ENCODE measurements at places on chromosomes 7 and 10. TPM values are rescaled to one million over a fixed set of nuclear protein-coding genes. Genes with fewer than 3 reads are reported as not detected.

SLC29A4 gene
- 1.8 TPM for total RNA-seq

ITPRID1 gene
- total RNA-seq = not detected

OR2A7 gene
- total RNA-seq = 0.33 TPM

MMP21 gene
- total RNA-seq = not detected

LBX1 gene
- not detected for total RNA-seq

LRRC61 gene
- total RNA-seq = 14.0 TPM

SPAM1 gene
- total RNA-seq = not detected

DNA sequence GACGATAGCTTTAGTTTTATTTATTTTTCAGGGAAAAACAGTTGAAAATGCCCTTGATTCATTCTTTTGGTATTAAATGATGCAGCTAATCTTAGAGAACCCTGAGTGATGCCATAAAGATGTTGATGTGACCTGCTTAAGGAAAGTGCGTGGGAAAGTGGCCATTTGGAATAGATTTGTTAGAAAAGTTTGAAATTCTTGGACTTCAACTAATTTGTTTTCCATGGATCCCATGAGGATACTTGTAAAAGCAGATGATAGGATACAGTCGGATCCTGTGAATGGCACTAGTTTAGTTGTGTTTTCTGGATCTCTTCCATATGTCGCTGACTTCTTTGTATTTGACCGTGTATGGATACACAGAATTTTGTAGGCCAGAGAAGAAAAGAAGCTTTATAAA lies 69.0 kb downstream of the SEPTIN7 start:
- DNase-seq = no peak
- H3K4me1 ChIP-seq = no peaks in the 10 kb centered on the region
- H3K4me3 ChIP-seq = no peak overlapping the region
- H3K27me3 ChIP-seq = no peaks in the 10 kb centered on the region
- no peak overlapping the region for H3K27ac ChIP-seq

DNA sequence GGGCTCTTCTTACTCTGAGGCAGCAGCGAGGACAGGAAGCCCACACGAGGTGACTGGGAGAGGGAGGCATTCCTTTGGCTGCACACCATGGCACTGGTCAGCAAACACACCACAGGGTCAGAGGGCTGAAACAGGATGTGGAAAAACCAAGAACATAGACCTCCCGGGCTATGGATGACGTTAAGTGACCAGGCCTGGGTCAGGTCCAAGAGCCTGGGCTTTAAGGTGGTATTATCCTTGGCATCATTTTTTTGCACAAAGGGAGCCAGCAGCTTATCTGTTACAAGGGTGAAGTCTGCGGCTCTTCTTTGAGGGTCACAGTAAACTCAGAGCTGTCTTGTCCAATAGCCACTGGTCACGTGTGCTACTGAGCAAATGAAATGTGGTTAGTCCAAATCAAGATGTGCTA lies 7.0 kb downstream of the WDR91 start:
- H3K4me3 ChIP-seq = no peak overlapping the region
- peaks cover 10% of the 10 kb centered on the region for H3K4me1 ChIP-seq
- DNase-seq = no peak
- no peaks in the 10 kb centered on the region for H3K27me3 ChIP-seq
- H3K36me3 ChIP-seq = peaks cover 15% of the 10 kb centered on the region
- no peak overlapping the region for H3K27ac ChIP-seq

DNA sequence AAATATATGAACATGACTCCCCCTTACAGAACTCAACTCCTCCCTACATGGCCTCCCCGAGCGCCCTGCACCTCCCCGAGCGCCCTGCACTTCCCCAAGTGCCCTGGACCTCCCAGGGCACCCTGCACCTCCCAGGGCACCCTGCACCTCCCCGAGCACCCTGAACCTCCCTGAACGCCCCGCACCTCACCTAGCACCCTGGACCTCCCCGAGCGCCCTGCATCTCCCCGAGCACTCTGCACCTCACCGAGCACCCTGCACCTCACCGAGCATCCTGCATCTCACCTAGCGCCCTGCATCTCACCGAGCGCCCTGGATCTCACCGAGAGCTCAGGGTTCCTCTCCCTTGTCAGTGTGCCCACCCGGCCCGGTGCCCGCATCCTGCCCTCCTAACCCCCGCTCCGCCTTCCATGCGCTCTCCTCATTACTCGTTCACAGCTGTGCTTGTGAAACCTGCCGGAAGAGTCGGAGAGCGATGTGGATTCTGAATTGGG lies 134.3 kb downstream of the ACTR3B start:
- H3K36me3 ChIP-seq = no peaks in the 10 kb centered on the region
- DNase-seq = no peak
- H3K27me3 ChIP-seq = peaks cover 12% of the 10 kb centered on the region
- no peak overlapping the region for H3K4me3 ChIP-seq
- H3K4me1 ChIP-seq = no peaks in the 10 kb centered on the region

GRCh38 chr7:25455683-25456251 lies 227.5 kb upstream of the NPVF start:
- no peaks in the 10 kb centered on the region for H3K36me3 ChIP-seq
- H3K27me3 ChIP-seq = no peaks in the 10 kb centered on the region
- peaks cover 15% of the 10 kb centered on the region for H3K4me1 ChIP-seq
- no peak for DNase-seq

- DNase-seq = no peak
- no peaks in the 10 kb centered on the region for H3K27me3 ChIP-seq
Measured at GRCh38 chr7:17598846-17599245, 300.4 kb downstream of the AHR start.

GRCh38 chr10:22977751-22978150 lies 49.9 kb downstream of the ARMC3 start:
- no peaks in the 10 kb centered on the region for H3K4me1 ChIP-seq
- no peak overlapping the region for H3K27ac ChIP-seq
- H3K36me3 ChIP-seq = no peaks in the 10 kb centered on the region
- no peaks in the 10 kb centered on the region for H3K27me3 ChIP-seq
- DNase-seq = no peak

DNA sequence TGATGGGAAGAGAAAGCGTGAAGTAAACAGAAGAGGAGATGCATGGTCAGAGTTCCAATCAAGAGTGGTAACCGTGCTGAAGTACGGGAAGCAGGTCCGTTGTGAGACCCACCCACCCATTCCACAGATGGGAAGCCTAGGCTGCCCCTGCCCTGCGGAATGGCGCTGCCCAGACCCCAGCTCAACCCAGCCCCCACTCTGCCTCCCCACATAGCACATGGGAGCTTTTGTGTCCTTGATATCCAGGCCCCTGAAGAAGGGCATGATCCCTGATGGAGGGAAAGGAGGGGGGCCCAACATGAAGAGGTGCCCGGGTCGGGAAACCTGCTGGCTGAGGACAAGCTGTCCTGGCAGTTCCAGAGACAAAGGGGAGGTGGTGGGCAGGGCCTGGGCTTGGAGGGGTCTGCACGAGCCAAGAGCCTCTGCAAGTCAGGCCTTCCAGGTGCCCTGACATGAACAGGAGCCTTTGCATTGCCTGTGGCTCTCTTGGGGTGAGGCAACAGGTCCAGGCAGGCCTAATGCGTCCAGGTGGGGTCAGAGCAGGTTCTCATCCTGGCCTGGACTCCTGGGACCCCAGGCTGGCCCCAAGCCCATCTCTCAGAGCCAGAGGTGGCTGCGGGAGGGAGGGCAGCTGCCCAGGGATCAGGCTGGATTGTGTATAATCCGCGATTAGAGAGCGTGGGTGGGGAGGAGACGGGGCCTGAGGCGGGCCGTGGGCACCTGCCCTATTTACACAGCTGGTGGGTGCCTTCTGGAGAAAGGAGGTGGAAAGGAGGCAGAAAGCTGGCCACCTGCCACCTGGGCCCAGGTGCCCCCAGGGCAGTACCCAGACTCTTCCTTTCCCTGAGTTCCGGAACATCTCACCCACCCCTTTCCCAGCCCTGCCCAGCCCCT lies 23.5 kb downstream of the YKT6 start:
- H3K36me3 ChIP-seq = no peaks in the 10 kb centered on the region
- DNase-seq = no peak
- no peak overlapping the region for H3K27ac ChIP-seq
- H3K27me3 ChIP-seq = no peaks in the 10 kb centered on the region

GRCh38 chr7:10767771-10768170 lies 205.9 kb upstream of the PHF14 start:
- H3K4me1 ChIP-seq = no peaks in the 10 kb centered on the region
- no peaks in the 10 kb centered on the region for H3K36me3 ChIP-seq
- DNase-seq = no peak
- no peaks in the 10 kb centered on the region for H3K27me3 ChIP-seq
- H3K4me3 ChIP-seq = no peak overlapping the region

DNA sequence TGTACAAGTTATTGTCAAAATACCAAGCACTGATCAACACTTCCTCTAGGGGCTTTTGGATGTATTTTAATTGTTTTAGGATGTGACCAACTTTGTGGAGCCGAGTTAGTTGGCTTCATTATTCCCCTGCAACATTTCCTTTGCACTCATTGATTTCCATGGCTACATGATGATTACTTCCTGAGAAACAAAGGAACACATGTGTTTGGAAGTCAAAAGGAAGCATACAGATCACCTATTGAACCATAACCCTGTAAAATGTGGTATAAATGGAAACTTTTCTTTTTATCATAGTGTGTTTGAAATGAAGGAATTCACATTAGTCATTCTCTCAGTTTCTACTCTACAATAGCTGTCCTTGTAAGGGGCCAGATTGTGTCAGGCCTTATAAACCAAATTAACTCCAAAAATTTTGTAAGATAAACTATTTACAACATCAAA lies 32.2 kb upstream of the EXOC6 start:
- no peaks in the 10 kb centered on the region for H3K36me3 ChIP-seq
- H3K4me1 ChIP-seq = no peaks in the 10 kb centered on the region
- H3K27ac ChIP-seq = no peak overlapping the region

DNA sequence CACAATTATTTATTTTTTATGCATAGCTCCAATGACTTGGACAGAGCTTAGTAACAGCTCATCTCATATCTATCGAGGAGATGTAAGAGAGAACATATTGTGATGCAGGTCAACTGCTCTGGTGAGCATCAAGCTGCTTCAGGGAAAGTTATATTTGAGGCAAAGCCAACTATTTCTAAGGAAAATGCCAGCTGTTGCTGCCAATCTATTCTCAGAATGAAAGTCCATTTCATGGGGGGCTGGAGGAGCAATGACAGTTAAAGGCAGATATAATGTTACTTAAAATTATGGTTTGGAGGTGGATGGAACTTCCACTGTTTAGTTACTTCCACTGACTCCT lies 424.8 kb downstream of the KIF20B start:
- no peak for DNase-seq
- H3K27me3 ChIP-seq = no peaks in the 10 kb centered on the region
- no peak overlapping the region for H3K4me3 ChIP-seq

GRCh38 chr10:16195178-16195769 lies 241.5 kb upstream of the PTER start:
- H3K27me3 ChIP-seq = no peaks in the 10 kb centered on the region
- DNase-seq = no peak
- H3K4me3 ChIP-seq = no peak overlapping the region

- no peak overlapping the region for H3K4me3 ChIP-seq
- H3K36me3 ChIP-seq = no peaks in the 10 kb centered on the region
- no peaks in the 10 kb centered on the region for H3K27me3 ChIP-seq
- no peaks in the 10 kb centered on the region for H3K4me1 ChIP-seq
Measured at GRCh38 chr7:47738563-47739166, 156.8 kb upstream of the TNS3 start.

DNA sequence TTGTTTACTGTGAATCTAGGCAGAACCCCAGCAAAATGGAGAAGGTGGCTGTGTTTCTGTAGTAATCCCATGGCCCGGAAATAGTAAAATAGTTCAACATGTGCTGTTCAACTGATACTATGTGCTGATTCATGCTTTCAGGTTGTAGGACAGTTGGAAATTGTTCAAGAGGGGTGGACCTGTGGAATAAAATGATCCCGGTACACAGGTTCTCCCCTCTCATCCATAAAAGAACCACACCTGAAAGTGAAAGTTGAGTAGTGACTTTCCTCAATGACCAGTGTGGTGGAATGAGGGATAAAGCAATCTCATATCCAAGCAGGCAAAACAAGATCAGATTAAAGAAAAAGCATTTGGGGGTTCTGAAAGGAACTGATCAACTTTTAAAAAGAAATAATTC lies 177.1 kb downstream of the POU6F2 start:
- no peak overlapping the region for H3K4me3 ChIP-seq
- no peaks in the 10 kb centered on the region for H3K36me3 ChIP-seq
- H3K27ac ChIP-seq = no peak overlapping the region
- no peaks in the 10 kb centered on the region for H3K4me1 ChIP-seq

GRCh38 chr10:119370972-119371703 lies 163.8 kb downstream of the GRK5 start:
- no peaks in the 10 kb centered on the region for H3K27me3 ChIP-seq
- peak overlapping the region; percentile 41 for H3K27ac ChIP-seq
- DNase-seq = peak; percentile 75
- H3K4me3 ChIP-seq = peak overlapping the region; percentile 6
- no peaks in the 10 kb centered on the region for H3K36me3 ChIP-seq
- H3K4me1 ChIP-seq = peaks cover 36% of the 10 kb centered on the region

DNA sequence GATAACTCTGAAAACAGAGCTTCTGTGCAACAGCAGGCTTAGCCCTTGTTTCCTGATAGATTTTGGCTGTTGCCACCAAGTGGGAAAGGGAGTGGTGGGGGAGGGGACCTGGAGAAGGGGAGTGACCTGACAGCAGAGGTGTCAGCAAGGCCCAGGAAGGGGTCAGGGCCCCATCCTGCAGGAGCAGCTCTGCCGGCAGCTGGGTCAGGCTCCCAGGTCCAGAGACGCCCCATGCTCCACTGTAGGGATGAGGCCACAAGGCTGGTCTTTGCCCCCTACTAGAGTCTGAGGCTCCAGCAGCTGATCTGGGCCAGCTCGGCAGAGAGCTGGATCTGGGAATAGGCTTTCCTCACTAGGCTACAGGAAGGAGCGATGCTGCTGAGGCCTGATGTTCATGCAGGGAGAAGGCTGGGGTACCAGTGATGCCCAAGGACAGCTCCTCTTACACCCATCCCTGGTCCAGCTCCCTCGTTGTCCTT lies 44.0 kb upstream of the ZMIZ1 start:
- peaks cover 13% of the 10 kb centered on the region for H3K4me1 ChIP-seq
- no peaks in the 10 kb centered on the region for H3K27me3 ChIP-seq
- peak overlapping the region; percentile 52 for H3K27ac ChIP-seq
- H3K36me3 ChIP-seq = no peaks in the 10 kb centered on the region
- H3K4me3 ChIP-seq = no peak overlapping the region
- DNase-seq = no peak

- DNase-seq = no peak
- no peak overlapping the region for H3K4me3 ChIP-seq
- H3K27me3 ChIP-seq = no peaks in the 10 kb centered on the region
- H3K27ac ChIP-seq = no peak overlapping the region
- no peaks in the 10 kb centered on the region for H3K4me1 ChIP-seq
Measured at GRCh38 chr10:71472912-71473311, 76.2 kb downstream of the CDH23 start.

- H3K27me3 ChIP-seq = no peaks in the 10 kb centered on the region
- DNase-seq = no peak
- no peak overlapping the region for H3K27ac ChIP-seq
- no peaks in the 10 kb centered on the region for H3K36me3 ChIP-seq
Measured at GRCh38 chr7:42878303-42878702, 33.6 kb downstream of the C7orf25 start.

DNA sequence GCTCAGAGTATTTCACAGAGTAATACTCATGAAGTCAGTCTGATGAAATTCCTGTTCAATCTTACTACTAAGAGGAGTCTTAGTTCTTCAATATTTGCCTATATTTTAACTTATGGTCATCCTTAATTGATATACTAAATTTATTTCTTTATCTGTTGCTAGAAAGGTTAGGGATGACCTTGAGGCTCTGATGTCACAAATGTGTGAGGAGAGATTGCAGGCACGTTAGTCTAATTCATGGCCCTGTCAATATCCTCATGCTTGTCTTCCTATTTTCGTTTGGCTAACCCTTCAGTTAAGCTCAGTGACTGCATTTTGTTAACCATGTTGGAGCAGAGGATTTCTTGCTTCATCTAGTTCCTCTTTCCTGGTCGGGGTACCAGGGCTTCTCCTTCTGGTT lies 704.7 kb upstream of the COBL start:
- H3K27me3 ChIP-seq = no peaks in the 10 kb centered on the region
- DNase-seq = no peak
